Epithelial cell of proximal tubule (primary cell): ENCODE measurements at places on chromosomes 11 and 22. TPM values are rescaled to one million over a fixed set of nuclear protein-coding genes. Genes with fewer than 3 reads are reported as not detected.

- DNase-seq: no peak
Observed at GRCh38 chr22:21634844-21635243, 2.3 kb downstream of the CCDC116 start.

DNA sequence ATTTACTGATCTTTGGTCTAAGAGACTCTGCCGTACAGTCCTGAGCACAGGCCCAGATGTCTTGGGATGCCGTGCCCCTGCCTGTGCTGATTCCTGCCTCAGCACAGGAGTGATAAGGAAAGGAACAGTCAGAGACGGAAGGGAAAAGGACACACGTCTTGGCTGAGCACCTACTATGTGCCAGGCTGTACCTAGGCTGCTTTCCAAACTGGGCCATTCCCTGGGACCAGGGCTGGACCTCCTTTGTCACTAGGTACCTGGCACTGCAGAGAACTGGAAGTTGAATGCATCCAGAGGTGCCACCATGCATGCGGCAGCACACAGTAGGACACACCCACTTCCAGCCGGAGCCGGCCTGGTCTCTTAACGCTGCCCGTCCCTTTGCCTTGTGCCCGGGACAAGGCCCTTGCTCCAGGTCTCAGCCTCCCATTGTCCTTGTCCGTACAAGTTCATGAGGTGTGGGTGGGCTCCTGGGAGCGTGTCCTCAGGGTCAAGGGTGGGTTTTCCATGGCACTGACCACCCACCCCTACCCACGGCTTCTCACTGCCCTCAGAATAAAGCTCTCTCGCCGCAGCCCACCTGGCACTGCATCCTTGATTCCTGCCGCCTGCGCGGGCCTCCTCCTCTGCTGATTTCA lies 1.1 kb upstream of the SSTR3 start:
- no peak for DNase-seq

GRCh38 chr11:44466531-44467205 lies 98.8 kb upstream of the CD82 start:
- no peak for DNase-seq

The KDM4D gene
- total RNA-seq: 1.7 and 1.8 TPM in 2 replicates

The SLCO2B1 gene
- total RNA-seq: 0.14 and 0.23 TPM in 2 replicates

The CD3G gene
- not detected in 2 replicates for total RNA-seq

The CAPN5 gene
- 4.7 and 7.3 TPM in 2 replicates for total RNA-seq
